G401 (cell line): ENCODE measurements at places on chromosomes 3 and 15.

GRCh38 chr3:49519296-49519695, 35.0 kb upstream of the BSN start:
- no peak for DNase-seq

GRCh38 chr3:45909542-45909941, 23.2 kb downstream of the CCR9 start:
- DNase-seq, result no peak

DNA sequence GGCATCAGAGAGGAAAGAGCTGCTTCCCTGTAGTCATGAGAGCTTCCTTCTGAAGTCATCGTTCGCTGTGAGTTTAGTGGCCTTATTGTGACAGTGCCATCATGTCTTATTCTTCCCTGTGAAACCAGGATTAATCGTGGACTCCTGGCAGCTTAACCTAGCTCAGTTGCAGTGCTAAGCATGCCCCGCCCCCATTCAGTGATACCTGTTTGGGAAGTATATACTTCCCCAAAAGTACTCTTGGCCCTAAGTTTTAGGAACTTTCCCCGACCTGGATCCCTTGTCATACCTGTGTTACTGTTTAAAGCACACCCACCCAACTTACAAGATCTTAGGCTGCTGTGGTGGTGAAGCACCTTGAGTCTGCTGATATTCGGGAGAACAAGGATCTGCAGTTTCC, 32.1 kb upstream of the TIMP4 start:
- DNase-seq, result no peak

GRCh38 chr3:188742755-188743550, 428.8 kb upstream of the TPRG1 start:
- DNase-seq, result no peak

DNA sequence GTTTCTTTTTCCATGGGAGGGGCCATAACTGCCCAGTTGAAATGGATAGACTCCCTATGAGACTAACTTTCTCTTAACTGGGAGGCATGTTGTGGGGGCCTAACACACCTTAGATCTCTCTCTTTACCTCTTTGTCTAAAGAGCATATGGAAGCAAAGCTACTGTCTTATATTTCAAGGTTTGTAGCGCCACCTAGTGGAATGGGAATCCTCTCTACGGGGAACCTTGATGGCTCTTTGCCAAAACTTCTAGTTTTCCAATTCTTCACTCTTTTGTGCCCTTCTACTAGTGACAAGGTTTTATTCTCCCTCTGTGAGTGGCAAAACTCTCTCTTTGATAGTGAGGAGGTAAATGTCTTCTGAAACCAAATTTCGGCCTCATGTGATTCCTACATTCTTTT, 1030.4 kb upstream of the CADM2 start:
- DNase-seq, result peak; percentile 13

DNA sequence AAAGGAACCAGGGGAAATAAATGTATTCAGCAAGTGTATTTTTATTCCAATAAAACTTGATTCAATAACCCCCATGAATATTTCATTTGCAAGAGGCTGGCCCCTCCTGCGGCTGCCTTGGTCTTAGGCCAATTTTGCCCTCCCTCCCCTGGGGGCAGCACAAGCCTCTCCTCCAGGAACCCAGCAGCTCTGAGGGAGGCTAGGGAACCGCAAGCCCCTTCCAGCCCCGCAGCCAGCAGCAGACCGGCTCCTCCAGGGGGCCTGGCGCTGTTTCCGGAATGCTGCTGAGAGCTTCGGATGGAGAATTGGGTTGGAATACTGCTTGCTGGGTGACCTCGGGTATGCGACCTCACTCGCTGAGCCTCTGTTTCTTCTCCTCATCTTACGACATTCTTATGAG, 150.1 kb downstream of the RAB11A start:
- no peak for DNase-seq

DNA sequence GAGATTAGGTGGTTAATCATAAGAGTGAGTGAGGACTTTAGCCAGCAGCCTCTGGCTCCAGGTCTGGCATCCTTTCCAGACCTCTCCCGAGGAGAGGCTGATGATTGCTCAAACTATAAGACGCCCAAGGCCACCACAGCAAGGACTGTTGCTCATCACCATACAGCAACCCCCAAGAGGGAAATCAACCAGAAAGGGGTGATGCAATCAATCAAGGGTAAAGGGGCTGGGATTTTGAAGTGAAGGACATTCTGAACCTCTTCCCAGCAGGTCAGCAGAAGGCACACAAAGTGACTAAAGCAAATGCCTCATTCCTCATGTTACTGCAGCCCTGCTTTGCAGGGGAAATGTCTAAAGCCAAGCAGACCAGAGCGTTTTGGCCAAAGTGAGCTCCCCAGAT, 247.3 kb upstream of the IGF1R start:
- DNase-seq, result no peak

GRCh38 chr3:126491221-126492013, 15.7 kb upstream of the ZXDC start:
- DNase-seq, result no peak

GRCh38 chr15:65066635-65067316, 1.0 kb downstream of the RASL12 start:
- no peak for DNase-seq

DNA sequence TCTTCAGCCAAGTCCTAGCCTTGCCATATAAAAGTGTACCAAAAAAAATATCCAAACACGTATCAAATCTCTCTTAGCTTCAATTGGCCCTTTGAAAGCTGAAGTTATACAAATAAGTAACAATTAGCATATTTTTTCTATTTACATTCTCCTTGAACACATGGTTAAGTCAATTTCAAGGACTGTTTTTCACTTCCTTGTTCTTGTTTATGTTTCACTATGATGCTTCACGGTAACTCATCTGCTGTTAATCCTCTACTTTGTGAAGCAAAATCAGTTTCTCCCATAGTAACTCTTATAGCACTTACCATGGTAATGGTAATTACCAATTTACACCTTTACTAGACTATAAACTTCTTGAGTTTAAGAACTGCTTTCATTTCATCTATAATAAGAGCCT, 10.6 kb upstream of the SPRED1 start:
- DNase-seq, result no peak

DNA sequence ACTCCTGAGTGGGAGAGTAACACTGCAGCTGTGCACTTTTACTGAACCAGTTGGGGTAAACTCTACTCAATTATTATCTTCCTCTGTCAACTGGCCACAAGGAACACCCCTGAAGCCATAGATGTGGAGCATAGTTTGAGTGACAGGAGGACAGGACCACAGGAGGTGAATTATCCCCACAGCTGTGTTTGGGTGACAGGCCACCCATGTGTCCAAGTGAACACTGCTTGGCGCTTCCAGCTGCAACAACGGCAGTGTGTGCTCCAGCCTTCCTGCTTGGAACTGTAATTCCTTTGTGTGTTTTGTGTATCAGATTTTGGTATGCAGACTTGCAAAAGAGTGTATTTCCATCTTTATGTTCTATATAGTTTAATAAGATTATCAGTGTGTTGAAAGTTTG, 20.2 kb upstream of the TSPAN3 start:
- no peak for DNase-seq

- DNase-seq, result no peak
These were observed 203.4 kb upstream of the CGNL1 start for GRCh38 chr15:57172925-57173324.

GRCh38 chr3:45761831-45762230, 34.5 kb downstream of the SLC6A20 start:
- no peak for DNase-seq

- DNase-seq, result no peak
These were observed 99.7 kb upstream of the LRRC3B start for GRCh38 chr3:26522919-26523318.

DNA sequence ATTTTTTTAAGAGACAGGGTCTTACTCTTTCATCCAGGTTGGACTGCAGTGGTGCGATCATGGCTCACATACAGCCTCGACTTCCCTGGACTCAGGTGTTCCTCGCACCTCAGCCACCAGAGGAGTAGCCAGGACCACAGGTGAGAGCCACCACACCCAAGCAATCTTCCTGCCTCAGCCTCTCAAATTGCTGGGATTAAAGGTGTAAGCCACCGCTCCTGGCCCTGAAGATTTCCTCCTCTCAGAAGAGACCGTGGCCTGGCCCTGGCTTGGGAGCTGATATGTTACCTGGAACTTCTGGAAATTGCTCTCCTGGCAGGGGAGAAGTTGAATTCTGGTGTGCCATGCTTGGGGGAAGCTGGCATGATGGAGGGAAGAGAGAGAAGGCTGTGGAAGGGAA, 36.2 kb downstream of the PPCDC start:
- DNase-seq, result no peak

GRCh38 chr3:24905266-24905665, 410.6 kb upstream of the THRB start:
- no peak for DNase-seq

DNA sequence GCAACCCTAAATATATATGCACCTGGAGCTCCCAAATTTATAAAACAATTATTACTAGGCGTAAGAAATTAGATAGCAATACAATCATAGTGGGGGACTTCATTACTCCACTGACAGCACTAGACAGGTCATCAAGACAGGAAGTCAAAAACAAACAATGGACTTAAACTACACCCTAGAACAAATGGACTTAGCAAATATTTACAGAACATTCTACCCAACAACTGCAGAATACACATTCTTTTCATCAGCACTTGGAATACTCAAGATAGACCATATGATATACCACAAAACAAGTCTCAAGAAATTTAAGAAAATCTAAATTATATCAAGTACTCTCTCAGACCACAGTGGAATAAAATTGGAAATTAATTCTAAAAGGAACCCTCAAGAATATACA, 201.5 kb downstream of the OSBPL10 start:
- DNase-seq, result no peak

- DNase-seq, result peak; percentile 57
These were observed at the start of gene RPP25 for GRCh38 chr15:74956648-74957475. TSS of gene RPP25 (minus strand) at chr15:74956772. CDS start at chr15:74956583, 189 bp downstream.

DNA sequence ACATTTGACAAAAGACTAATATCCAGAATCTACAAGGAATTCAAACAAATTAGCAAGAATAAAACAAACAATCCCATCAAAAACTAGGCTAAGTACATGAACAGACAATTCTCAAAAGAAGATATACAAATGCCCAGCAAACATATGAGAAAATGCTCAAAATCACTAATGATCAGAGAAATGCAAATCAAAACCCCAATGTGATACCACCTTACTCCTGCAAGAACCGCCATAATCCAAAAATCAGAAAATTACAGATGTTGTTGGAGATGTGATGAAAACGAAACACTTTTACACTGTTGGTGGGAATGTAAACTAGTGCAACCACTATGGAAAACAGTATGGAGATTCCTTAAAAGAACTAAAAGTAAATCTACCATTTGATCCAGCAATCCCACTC, 79.4 kb downstream of the SNTN start:
- no peak for DNase-seq

DNA sequence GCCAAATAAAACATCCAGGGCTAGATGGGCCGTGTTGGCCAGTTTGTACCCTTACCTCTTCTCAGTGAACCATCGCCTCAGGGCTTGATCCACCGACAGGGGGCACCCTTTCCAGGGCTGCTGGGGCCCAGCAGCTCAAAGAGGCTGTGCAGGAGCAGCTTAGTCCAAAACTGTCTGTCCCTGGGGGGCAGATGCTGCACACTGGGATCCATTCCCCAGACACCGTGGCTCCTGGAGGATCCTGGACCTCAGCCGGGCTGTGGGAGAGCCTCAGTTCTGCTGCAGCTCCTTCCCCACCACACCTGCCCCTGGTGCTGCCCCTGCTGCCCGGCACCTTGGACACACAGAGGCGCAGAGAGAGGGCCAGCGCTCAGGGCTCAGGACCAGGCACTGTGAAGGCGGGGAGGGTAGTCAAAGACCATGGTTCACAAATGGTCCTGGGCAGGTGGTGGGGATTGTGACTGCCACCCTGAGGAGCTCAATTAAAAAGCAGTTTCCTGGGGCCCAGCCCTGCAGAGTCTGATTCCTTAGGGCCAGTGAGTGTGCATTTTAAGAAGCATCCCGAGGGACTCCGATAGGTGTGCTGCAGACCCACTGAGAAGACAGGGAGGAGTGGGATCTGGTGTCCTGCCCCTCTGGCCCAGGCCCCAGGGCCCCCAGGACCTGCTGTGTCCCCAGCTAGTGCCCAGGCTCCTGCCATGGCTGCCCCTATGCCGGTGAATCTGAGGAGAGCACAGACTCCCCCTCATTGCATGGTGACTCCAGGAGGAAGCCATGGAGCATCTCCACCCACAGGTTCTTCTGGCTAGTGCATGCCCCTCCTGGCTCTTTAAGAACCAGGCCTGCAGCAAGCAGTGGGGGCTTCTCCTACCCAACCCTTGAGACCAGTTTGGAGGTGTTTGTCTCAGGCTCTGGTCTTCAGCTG, 86.5 kb upstream of the PRR20G start:
- DNase-seq, result peak; percentile 3

- no peak for DNase-seq
These were observed 237.7 kb upstream of the ST8SIA2 start for GRCh38 chr15:92155934-92156333.

DNA sequence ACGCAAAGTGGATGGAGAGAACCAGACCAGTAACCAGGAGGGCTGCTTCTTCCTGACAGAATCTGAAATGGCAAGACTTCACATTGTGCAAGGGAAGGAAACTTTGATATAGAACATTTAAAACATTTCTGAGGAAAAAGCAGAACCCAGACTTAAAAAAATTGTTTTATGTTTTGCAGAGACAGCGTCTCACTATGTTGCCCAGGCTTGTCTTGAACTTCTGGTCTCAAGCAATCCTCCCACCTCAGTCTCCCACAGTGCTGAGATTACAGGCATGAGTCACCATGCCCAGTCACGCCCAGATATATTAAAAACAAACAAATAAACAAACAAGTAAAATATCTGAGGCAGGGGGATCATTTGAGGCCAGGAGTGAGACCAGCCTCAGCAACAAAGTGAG, 46.2 kb downstream of the CRTAP start:
- DNase-seq, result no peak

DNA sequence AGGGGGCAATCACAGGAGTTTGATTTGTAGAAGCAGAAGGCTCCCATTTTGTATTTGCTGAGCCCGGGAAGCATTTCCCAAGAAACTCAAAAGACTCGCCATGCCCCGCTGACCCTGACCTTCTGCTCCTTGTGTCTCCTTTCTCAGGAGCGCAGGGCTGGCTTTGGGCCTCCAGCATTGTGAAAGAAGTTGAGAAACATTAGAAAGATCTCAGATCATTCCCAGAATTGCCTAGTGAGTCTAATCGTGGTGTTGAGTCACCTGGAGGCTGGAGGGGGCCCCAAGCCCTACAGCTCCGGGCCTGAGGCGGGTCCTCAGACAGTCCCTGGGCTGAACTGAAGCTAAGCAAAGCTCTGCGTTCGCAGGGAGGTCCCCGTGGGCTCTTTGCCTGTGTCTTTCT, 10.9 kb upstream of the PIGZ start:
- DNase-seq, result no peak

GRCh38 chr15:60649845-60650548, 171.1 kb upstream of the ICE2 start:
- no peak for DNase-seq

GRCh38 chr3:177039490-177040274, 157.6 kb downstream of the TBL1XR1 start:
- DNase-seq, result no peak

DNA sequence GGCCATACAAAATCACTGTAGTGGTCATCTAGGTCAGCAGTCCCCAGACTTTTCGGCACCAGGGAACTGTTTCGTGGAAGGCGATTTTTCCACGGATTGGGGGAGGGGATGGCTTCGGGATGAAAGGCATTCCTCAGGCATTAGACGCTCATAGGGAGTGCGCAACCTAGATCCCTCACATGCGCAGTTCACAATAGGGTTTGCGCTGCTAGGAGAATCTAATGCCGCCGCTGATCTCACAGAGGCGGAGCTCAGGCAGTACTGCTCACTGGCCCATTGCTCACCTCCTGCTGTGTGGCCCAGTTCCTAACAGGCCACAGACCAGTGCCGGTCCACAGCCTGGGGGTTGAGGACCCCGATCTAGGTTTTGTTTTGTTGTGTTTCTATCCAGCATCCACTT, 200.1 kb downstream of the SLC9A9 start:
- no peak for DNase-seq
